T-cell (primary cell): ENCODE measurements at places on chromosomes 3 and 15.

- DNase-seq = no peak
These were observed 36.5 kb downstream of the ITGB5 start for GRCh38 chr3:124850633-124851032.

- no peak for DNase-seq
These were observed 87.4 kb downstream of the ITPR1 start for GRCh38 chr3:4580346-4581123.

DNA sequence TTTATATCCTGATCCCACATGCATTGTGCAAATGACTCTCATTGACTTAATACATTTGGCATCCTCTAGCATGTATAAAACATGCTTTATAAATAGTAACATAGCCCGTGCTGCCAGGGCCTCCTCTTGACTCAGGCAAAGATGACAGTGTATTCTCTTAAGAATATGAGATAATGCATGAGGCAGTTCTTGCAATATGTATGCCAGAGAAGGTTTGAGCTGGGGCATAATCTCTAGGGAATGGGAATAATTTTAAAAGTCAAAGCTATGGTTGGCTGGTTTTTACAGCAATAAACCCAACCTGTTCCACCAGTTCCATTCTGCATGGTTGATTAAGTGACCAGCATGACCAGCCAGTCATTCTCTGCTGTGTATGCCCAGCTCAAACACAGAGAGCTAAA is 179.0 kb upstream of the PFN2 start:
- no peak for DNase-seq

DNA sequence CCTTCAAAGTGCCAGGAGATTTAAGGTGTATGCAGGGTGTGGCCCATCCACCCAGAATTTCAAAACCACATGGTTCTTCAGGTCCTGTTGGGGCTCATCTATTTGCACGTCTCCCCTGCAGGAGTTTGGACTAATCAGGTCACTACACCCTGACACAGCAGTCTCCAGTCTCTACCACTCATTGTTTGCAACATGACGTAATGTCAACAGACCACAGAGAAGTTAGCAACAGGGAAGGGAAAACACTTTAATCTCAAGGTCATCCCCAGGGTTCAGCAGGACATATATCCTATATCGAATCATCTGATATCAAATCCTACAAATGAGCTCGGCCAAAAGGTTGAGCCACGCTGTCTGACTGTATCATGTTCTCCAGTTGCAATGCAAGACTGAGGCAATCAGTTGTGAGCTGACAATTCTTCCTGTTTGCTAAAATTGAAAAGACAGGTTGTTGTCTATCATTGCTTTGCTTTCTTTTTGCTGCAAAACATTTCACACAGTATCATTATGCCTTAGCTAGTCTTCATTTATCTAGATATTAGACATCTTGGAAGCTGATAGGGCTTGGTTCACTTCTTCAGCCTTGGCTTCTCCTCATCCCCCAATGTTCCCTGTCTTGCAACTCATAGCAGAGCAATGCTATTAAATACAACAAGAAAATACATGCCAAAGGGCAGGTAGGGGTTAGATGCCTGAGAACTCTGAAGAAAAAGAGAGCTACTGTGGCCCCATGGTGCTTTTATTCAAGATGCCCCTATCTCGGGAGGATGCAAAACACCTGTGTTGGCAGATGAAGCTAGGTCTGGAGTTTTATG is 13.4 kb upstream of the LEKR1 start:
- DNase-seq = no peak
